ENCODE measurements at places on chromosomes 2 and 18.

DNA sequence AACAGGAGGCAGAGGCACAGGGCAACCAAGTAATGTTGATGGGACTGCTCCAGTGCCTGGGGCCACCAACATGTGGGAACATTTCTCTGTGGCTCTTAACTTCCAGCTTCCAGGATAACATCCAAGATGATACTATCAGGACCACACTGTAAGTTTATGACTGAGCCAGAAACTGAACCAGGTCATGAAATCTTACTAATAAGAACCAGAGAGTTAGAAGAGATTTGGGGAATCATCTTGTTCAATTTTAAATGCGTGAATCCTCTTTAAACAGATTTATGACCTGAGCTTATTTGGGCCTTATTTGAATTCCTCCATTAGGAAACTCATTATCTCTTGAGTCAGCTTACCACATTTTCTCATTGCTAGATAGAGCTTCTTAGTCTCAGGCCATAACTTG is 45.0 kb downstream of the MAP2 start:
- DNase-seq: no peak

GRCh38 chr2:191020221-191020741 is 6.3 kb upstream of the STAT1 start:
- DNase-seq: peak; percentile 94

DNA sequence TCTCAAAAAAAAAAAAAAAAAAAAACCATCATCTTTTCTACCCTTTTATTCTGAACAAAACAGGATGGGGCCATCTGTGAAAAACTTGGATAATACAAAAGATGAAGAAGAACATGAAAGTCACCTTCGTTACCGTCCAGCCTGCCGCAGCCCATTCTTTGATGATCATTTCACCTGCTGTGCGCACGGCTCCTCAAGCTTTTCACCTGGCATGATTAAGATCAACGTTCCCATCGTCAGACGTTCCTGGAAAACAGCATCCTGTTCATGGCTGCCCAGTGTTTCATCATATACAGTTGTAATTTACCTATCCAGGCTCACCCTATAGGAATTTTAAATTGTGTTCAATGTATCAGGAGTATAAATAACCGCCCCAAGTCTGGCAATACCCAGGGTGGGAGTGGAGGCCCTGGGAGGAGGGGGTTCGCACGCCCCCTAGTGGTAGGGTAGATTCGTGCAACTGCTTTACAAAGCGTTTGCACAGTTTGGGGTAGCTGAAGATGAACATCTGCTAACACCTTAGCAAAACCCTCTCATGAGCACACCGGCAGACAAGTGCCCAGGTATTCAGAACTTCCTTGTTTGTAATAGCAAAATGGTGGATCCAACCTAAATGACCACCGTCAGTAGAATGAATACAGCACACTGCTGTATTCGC is 49.0 kb upstream of the GLI2 start:
- DNase-seq: no peak

DNA sequence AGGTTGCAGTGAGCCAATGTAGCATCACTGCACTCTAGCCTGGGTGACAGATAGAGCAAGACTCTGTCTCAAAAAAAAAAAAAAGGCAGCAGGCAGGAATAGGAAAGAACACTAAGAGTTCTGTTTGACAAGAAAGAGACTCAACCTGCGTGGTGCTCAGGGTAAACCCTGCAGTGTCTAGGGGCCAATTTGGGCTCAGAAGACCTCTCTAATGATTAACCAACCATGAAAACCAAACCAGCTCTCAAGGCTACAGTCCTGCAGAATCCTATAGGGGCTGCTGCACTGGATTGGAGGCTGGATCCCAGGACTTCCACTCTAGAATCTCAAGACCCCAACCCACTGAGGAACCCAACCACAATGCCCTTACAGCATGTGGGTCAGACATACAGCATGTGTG is 2.4 kb downstream of the TRABD2A start:
- DNase-seq: no peak

DNA sequence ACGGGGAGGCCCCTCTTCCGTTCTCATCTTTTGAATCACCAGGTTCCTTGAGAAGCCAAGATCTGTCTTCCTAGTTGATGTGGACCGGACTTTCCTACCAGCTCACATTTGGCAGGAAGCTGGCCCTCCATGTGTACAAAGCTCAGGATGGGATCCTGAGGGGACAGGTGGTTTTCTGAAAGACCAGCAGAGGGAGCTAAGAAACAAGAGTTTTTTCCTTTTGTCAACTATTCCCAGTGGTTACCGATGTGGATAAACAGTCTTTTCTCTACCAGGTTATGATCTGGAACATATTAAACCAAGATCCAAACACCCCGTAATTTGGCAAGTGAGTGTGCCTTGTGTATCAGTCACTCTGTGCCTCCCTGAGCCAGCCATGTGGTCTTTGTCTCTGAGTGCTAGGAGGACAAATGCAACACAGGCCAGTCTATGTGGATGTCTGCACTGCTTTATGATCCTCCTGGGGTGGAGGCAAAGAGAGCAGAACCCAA is 25.1 kb upstream of the ARHGAP25 start:
- DNase-seq: no peak

DNA sequence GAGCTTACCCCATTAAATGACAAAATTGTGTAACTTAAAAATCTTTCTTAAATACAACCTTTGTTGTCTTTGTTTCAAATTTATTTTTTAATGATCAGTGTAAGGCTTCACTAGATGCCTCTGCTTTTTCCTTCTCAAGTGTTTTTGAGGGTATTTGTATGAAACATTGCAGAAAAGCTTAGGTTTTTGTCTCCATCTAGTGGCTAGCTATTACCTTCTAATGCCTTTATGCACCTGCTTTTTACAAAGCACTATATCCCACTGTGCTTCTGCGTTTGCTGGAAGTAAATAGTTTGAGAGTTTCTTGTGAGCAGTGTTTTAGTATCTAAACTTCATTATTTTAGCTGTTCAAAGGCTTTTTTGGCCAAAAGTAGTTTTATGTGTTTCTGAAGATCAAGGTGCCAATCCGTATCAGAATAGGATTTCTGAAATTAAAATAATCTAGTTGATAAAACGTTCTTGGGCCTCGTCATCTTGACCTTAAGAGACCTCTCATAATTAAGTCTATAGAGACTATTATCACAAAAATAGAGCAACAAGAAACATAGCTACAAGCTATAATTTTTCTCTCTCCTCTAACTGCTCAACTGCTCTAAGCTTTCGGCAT is 47.0 kb downstream of the IWS1 start:
- DNase-seq: no peak

DNA sequence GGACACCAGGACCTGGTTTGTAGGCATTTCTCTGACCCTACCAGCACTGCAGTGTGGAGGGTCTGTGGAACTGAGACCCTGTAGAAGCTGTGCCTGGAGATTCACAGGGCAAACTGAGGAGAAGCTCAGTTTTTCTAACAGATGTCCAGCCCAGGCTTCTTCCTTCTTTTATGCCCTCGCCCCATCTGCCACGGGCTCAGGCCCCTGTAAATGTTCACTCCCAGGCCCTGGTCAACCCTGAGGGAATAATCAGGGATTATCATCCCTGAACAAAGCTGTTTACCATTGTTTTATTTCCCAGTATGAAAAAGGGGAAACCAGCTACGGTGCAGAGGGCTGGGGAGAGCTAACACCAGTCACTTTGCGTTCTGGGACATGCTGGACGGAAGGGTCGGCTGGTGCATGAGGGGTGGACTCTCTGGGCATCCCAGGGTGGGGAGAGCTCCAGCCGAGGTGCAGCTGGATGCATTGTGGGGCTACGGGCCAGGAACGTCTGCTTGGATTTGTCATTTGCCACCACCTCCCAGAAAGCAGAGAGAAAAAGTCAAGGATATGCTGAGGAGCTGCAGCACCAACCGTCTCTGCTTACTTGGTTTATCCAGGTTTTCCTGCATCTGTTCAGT is 183.8 kb downstream of the TFCP2L1 start:
- no peak for DNase-seq

- no peak for DNase-seq
Measured at GRCh38 chr2:178886006-178886405, 78.8 kb upstream of the TTN start.

GRCh38 chr2:126220331-126220730 is 435.6 kb upstream of the GYPC start:
- DNase-seq: no peak

GRCh38 chr2:112977559-112978056 is at the start of gene IL36G:
Gene IL36G (plus strand): TSS chr2:112978006. CDS start chr2:112978639, 633 bp downstream.
- no peak for DNase-seq

DNA sequence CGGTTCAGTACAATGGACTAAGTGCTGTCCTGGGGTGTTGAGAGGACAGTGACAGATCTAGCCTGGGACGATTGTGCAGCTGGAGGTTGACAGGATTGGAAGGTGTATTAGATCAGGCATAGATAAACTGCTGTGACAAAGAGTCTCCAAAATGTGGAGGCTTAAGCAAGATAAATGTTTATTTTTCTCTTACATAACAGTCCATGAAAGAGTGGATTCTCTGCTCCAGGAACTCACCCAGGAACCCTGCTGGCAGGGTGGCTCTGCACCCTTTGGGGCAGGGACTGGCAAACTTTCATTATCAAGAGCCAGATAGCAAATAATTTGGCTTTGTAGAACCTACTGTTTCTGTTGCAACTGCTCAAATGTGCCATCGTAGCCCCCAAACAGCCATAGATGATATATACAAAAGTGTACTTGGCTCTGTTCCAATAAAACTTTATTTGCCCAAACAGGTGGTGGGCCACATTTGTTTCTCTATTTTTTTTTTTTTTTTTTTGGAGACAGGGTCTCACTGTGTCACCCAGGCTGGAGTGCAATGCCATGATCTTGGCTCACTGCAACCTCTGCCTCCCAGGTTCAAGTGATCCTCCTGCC is 9.7 kb downstream of the HRH4 start:
- no peak for DNase-seq

- no peak for DNase-seq
Measured at GRCh38 chr18:70124139-70124538, 81.3 kb downstream of the RTTN start.
